Stimulated activated CD4-positive, alpha-beta T cell treated with anti-CD3 and anti-CD28 coated beads, Interleukin-12 subunit alpha, Interleukin-12 subunit beta, amount 100 ng/mL, for 24 hours (primary cell): ENCODE measurements at places on chromosomes 4 and X.

DNA sequence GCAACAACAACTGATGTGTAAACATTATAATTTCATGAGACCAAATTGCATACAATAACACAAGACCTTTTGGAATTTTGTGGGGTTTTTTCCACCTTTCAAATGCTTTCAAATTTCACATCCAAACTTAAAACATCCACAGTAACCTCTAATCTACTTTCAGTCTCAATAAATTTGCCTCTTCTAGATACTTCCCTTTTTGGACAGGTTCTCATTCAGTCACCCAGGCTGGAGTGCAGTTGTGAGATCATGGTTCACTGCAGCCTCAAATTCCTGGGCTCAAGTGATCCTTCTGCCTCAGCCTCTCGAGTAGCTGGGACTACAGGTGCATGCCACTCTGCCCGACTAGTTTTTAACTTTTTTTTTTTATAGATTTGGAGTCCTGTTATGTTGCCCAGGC lies 556.6 kb downstream of the NLGN4X start:
- no peak for DNase-seq

GRCh38 chr4:115323106-115323707 lies 209.8 kb upstream of the NDST4 start:
- no peak for DNase-seq

GRCh38 chrX:130770615-130771014 lies 132.4 kb downstream of the ENOX2 start:
- DNase-seq: no peak

GRCh38 chr4:163505374-163505773 lies 10.9 kb downstream of the TMA16 start:
- DNase-seq: no peak

- DNase-seq: no peak
These were observed 6.9 kb downstream of the NALF2 start for GRCh38 chrX:69510914-69511513.

- no peak for DNase-seq
These were observed 16.8 kb downstream of the DCX start for GRCh38 chrX:111395149-111395548.

DNA sequence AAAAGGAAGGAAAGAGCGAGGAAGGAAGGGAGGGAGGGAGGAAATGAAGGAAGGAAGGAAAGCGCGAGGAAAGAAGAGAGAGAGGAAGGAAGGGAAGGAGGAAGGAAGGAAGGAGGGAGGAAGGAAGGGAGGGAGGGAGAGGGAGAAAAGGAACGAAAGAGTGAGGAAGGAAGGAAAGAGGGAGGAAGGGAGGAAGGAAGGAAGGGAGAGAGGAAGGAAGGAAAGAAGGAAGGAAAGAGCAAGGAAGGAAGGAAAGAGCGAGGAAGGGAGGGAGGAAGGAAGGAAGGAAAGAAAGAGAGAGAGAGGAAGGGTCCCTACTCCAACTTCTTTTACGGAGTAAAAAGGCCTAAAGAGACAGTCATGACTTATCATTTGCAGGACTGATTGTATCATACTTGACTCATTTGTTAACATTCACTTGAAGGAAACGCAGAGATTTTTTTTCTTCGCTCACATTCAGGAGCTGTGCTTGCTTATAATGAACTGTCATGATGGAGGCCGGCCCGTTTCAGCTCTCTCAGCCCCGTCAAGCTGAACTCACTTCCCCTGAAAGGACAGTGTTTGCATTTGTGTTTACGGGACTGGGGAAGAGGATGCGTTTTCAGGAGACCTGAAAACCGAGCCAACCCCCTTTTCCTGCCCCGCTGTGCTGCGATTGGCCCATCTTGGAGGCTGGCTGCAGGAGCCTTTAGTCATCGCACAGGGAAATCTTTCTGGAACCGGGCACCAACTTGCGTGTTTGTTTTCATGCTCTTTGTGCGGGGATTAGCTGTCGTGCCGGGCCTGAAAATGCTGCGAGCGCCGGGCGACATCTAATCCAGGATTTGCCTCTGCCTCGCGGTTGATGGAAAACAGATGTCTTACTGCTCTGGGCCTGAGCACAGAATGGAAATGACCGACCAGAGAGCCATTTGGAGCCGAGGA lies 17.8 kb downstream of the TRIM2 start:
- no peak for DNase-seq

DNA sequence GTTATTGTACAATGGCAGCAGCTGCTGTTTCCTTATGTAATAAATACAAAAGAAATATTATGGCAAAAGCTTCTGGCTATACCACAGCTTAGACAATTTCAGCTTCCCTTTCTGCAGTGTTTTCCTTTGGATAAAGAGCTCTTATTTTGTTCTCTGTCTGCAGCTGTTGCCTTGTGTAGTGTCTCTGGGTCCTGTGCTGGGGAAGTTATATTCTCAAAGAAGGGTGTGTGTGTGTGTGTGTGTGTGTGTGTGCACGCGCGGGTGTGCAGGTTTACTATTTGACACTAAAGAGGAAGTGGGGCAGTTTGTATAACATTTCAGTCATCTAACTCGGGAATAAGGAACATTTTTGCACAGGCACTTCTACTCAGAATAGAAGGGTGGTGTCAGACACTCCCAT lies 83.6 kb downstream of the REPS2 start:
- DNase-seq: no peak

- no peak for DNase-seq
These were observed 1104.3 kb downstream of the RPA4 start for GRCh38 chrX:97987979-97988378.

DNA sequence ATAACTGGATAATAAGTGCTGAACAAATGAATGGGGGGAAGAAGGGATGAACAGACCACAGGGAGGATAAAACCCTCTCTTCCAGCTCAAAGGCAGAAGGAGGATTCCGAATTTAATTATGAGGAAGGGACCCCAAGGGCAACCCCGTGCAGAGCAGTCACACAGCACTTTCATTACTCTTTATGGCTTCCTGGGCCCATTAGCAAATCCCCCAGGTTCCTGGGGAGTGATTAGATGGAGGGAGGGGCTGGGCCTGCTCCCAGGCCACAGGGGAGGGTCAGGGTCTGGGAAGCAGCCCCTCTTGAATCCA lies 67.1 kb downstream of the PPP2R2C start:
- DNase-seq: no peak

- no peak for DNase-seq
These were observed 68.5 kb downstream of the BMPR1B start for GRCh38 chr4:94826206-94826605.

DNA sequence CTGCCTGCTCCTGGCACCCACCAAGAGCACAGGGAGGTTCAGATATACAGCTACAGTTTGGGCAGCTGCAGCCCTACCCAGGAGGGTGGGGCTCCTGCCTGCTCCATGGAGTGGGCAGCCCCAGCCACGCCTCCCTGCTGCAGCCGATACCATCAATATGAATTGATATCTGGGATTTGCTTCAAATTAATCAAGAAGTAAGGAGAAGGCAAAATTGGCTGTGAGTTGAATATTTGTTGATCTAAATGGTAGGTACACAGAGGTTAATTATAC lies 31.2 kb upstream of the ZNF280C start:
- DNase-seq: no peak

DNA sequence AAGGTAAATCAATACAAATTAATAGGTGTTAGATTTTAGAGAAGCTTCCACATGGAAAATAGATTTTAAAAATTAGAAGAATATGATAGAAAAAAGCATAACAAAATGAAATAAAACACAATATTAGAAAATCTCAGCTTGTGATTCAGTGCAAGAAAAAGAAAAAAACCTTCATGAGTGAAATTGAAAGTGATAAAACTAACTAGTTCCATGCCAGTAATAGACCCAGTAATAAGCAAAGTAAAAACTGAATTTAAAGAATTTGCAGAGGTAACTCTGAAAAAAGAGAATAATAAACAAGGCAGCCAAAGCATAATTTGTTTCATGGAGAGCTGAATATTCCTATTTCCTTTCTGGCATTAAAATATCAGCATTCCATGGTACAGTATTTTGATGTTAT lies 174.3 kb upstream of the TENM3 start:
- DNase-seq: no peak

DNA sequence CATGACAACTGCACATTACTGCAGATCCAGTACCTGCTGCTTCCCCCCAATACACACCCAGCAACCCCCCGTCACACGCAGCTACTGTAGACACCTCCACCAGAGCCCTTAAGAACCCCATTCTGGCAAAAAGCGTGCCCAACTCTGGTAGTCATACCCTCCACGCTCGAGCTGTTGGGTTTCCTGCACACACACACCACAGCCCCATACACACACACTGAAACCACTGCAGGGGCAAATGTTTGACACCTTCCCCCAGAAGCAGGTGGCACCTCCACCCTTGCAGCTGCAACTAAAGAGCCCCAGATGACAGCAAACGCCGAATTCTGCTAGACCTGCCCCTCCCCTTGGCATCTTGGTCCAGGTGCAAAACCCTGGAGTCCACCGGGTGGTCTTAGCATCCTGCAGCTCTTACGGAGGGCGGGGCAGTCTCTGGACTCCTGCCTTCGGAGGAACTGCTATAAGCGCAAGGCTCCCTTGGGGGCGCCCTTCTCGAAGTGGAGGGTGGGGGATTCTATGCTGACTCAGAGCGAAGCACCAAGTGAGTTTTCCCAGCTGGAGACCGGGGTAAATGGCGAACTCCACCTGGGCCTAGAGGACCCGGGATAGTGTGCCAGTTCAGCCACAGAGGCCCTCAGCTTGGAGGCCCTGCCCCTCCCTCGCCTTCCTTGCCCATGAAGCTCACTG lies 1.5 kb downstream of the FRMPD3 start:
- DNase-seq: peak; percentile 4

- DNase-seq: no peak
These were observed 282.5 kb upstream of the RASGEF1B start for GRCh38 chr4:81754169-81754568.

DNA sequence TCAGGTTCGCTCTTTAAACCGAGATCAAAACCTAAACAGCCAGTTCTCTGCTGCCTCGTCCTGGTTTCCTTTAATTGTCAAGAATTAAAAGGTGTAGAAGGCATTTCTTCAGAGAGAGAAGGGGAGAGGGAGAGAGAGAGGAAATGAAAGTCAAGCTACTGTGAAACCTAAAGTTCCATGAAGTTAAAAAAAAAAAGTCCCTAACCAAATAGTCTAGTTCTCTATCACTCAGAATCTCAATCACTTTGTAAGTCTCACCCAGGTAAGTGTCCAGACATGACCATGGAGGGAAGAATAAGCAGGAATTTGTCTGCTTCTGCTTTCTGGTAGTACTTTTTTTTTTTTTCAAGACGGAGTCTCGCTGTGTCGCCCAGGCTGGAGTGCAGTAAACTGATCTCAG lies 18.8 kb upstream of the SMIM14 start:
- DNase-seq: no peak

DNA sequence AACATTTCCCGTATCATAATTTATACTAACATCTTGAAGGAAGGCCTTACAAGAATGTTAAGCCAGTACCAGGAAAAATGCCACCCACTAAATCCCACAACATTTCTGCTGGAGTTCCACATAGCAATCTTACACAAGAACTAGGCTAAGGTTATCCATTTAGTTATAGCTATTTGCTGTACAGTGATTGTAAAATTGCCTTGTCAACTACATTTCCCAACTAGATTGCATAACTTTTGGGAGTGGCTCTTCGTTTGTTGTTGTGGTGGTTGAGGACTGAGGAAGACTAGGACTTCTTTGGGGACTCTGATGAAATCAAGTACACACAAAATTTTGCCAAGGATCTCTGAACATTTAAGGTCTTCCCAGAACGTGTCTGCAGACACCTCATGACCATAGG lies 8.0 kb downstream of the IBSP start:
- DNase-seq: no peak

DNA sequence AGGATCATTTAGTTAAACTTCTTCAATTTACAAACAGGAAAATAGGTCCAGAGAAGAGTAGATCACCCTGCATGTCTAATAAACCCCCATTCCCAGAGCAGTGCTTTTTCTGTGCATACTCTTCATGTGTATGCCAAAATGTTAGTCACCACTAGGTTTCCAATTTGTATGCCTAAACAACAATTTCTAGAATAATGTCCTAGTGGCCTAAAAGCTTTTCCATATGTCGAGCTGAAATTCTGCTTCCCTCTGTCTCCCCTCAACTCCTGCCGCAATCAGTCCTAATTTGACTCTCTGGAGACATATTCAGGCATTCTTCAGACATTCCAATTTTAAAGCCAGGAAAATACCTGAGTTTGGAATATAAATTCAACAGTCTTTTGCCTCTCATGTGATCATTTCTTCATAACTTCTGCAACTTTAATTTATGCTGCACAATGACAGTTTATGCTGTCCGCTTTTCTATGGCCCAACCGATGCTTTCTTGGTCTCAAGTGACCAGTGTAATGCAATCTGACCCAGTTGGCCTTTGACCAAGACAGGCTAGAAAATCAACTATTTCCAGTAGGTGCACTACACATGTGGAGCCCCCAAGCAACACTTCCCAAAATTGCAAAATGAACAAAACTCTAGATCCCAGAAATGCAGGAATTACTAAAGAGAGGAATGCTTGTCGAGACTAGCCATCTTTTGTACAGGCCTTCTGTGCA lies 122.9 kb upstream of the FMR1 start:
- DNase-seq: no peak

- DNase-seq: no peak
These were observed 2.1 kb downstream of the PNMA6F start for GRCh38 chrX:153319295-153320046.

DNA sequence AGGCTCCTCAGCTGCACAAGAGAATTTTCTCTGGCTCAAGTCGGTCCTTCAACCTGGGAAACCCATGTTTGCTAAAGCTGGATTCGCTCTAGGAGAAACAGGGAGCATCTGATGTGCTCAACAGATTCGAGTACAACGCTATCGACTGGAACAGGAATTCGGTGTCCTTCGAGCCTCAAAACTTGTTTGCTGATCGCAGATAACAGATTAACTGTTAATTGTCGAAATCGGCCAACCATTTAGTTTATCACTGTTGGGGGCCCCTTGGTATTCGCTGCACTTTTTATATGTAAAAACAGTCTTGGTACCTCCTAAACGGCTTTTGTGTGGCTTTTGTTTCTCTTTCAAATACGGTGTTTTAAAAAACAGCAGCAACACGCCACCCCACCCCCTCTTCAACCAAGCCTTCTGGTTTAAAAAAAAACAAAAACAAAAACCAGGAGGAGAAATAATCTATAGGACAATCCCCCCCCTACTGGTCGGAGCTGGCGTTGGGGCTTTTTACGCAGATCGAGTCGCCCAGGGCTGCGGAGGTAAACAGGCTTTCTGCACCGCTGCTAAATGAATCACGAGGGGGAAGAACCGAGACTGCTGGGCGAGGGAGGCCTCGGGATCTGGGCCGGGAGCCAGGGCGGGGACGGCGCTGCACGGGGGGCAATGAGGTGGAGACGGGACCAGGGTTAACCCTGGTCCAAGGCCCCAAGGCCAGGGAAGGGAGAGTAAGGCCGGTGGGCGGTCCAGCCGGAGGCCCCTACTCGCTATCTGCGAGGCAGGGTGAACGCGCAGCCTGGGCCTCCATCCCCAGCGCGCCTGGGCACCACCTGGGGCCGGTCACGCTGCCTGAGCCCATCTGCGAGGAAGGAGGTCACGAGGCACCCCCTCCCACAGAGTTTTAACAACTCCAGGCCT lies 71.7 kb upstream of the BCOR start:
- peak; percentile 67 for DNase-seq

GRCh38 chr4:54229631-54230483 lies 764 bp downstream of the PDGFRA start:
- no peak for DNase-seq

GRCh38 chr4:97349468-97350186 lies 793.6 kb downstream of the STPG2 start:
- no peak for DNase-seq

GRCh38 chrX:968148-968965 lies 244.1 kb downstream of the CRLF2 start:
- no peak for DNase-seq

GRCh38 chr4:156972379-156973015 lies 898 bp upstream of the PDGFC start:
- DNase-seq: no peak
